ENCODE measurements at places on chromosomes 2 and 18.

- no peak overlapping the region for H3K27ac ChIP-seq
- no peaks in the 10 kb centered on the region for H3K4me1 ChIP-seq
- H3K4me3 ChIP-seq, result no peak overlapping the region
- no peaks in the 10 kb centered on the region for H3K27me3 ChIP-seq
- DNase-seq, result no peak
- H3K36me3 ChIP-seq, result no peaks in the 10 kb centered on the region
Measured at GRCh38 chr2:231691251-231691772, 17.0 kb upstream of the PTMA start.

DNA sequence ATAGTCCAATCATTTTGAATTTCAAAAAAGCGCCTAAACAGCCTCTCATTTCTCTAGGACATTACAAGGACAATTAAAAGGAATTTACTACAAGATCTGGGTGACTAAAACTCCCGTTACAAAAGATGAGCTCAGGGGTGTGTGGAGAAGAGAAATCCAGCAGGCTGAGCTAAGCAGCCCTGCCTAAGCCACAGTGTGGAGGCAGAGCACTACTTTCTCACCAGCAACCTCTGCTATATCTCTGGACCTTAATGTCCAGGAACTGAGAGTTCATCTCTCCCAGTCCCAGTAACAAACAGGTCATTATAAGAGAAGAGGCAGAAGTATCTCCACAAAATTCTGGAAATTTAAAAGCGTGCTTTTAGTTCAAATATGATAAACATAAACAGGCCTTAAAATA is 18.9 kb upstream of the ANKRD62 start:
- H3K27me3 ChIP-seq, result 0 out of 2 replicates have a peak, but pooled peaks cover 5% of the 10 kb centered on the region
- H3K4me1 ChIP-seq, result no peaks in the 10 kb centered on the region
- H3K36me3 ChIP-seq, result no peaks in the 10 kb centered on the region
- no peak overlapping the region for H3K27ac ChIP-seq
- no peak overlapping the region for H3K4me3 ChIP-seq
- no peak for DNase-seq

DNA sequence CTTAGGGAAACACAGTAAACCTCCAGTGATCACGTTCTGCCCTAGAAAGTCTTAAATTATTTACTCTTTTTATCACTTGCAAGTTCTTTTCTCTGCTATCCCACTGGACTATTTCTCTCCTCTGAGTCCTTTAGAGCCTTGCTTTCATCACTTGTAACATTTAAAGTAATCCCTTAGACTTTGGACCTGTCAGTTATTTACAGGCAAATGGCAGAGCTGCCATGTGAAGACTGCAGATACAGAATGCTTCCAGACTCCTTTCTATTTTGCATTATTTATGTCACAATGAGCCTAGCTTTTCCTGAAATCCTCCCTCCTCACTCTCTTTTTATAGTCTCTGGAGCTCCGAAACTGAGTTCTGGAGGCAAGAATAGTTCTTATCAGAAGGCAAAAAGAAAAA is 325.6 kb upstream of the TRIB2 start:
- H3K4me1 ChIP-seq, result peaks cover 4% of the 10 kb centered on the region
- no peak overlapping the region for H3K27ac ChIP-seq
- no peak for DNase-seq
- no peak overlapping the region for H3K4me3 ChIP-seq
- no peaks in the 10 kb centered on the region for H3K36me3 ChIP-seq

- 0 out of 2 replicates have a peak, but pooled peaks cover 7% of the 10 kb centered on the region for H3K36me3 ChIP-seq
- H3K4me1 ChIP-seq, result peaks cover 29% of the 10 kb centered on the region
- H3K27me3 ChIP-seq, result peaks cover 13% of the 10 kb centered on the region
- H3K27ac ChIP-seq, result no peak overlapping the region
- no peak overlapping the region for H3K4me3 ChIP-seq
Measured at GRCh38 chr2:286774-287392, 1.0 kb downstream of the ALKAL2 start.

Data from PC-3 (cell line).